ENCODE measurements at places on chromosomes 6 and 20.

- no peak for DNase-seq
Measured at GRCh38 chr20:56893226-56893917, 264.3 kb downstream of the TFAP2C start.

- DNase-seq, result no peak
Measured at GRCh38 chr6:101582792-101583191, 189.3 kb downstream of the GRIK2 start.

DNA sequence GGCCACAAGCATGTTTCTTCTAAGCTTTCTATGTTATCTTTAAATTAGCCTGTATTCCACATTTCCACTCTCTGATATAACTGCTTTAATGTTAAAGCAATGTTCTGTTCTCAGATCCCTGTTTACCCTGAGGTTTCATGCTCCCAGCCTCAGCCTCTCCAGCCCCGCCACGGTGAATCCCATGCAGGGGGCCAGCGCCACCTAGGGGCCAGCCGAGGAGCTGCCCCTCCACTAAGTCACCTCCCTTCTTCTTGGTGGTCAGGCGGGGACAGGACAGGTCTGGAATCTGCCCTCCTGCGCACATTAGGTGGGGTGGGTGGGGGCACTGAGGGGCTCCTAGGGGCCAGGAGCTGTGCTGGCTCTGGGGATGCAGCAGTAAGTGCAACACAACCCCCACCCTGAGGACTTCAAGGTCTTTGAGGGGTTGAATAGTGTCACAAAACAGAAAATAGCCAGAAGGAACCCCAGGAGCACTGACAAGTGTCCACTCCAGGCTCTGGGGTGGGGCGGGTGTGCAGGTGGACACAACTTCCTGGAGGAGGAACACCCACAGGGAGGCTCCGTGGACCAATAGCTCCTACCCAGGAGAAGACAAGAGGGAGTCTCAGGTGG lies 61.6 kb downstream of the RAB44 start:
- DNase-seq, result peak; percentile 17

DNA sequence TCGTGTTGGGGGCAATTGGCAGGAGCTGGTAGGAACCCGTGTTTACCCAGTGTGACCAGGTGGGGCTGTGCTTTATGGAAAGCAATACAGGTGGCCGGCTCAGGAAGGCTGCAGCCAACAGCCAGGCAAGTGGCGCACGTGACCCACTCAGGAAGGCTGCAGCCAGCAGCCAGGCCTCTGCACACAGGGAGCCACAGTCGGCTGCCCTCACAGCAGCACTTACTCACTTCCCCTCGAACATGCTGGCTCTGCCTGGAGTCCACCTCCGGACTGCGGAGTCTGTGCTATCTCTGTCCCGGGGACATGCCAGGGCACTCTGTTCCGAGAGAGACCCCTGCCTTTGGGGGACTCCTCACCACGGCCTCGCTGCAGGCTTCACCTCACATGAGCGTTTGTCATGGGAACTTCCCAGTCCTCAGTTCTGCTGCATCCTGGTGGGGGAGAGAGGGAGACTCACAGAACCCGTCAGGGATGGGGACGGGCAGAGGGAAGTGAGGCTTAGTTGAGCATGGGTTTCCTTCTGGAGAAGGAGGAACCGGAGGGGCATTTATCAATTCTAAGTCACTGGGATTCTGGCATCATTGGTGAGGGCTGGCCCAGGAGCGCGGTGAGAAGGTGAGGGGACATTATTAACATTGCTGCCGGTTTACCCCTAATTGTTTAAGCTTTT lies 76.8 kb downstream of the TTLL2 start:
- peak; percentile 17 for DNase-seq

DNA sequence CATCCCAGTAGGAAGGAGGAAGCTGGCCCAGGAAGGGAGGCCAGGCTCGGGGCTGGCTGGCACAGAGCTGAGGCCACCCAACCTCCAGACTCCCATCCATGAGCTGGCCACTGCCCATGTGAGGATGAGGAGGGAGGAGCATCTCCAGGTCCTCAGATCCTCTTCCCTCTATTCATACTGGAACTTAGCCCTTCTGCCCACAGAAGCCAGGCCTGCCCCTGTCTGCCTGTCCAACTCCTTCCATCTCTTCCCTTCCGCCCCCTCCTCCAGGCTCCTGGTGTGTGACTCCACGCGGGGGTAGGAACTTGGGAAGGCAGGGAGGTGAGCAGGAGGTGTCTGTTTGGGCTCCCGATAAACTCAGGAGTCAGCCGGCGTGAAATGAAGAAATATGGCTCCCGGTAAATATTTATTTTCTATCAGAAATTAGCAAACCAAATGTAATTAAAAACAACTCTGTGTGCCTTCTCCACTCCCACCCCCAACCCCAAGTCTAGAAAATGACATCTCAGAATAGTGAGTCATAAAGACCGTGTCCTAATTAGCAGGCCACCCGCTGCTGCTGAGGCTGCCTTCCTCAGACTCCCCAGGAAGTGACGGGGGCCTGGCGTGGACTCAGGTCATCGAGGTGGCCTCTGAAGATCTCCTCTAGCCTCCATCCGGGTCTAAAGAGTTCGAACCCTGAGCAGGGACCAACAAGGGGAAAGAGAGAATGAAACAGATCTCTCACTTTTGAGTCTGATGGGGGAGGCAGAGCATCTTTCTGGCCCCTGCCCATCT lies 81.9 kb downstream of the MDGA1 start:
- DNase-seq, result no peak

- no peak for DNase-seq
Measured at GRCh38 chr20:62179162-62179504, 3.7 kb upstream of the MTG2 start.

DNA sequence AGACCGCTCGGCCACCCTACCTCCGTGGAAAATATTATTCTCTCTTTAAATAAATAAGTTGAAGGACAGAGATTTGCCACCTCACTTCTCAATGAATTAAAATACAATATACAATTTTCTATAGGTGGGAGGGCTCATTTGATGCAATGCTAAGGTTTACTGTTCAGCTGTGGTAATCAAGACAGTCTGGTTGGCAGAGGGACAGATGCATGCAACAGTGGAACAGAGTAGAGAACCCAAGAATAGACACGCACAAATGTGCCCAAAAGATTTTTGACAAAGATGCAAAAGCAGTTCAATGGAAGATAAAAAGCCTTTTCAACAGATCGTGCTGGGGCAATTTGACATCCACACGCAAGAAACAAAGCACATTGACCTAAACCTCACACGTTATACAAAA lies 145.2 kb downstream of the CEBPB start:
- DNase-seq, result no peak

DNA sequence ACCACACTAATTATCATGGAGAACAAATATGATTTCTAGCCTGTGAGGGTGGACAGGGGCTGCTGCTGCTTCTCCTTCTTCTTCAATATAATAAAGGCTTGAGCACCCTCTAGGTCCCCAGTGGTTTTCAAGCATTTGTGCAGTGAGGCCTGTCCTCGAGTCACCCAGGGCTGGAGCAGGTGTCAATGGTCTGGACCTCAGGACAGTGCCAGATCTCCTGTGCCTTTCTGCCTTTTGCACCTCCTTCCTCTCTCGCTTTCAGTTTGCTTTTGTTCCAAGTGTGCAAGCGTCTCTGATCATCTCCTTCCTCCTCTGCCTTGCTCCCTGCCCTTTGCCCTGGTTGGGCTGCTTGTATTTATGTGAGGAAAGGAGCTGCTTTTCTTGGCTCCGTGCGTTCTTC lies 152.2 kb upstream of the SYNDIG1 start:
- DNase-seq, result no peak

DNA sequence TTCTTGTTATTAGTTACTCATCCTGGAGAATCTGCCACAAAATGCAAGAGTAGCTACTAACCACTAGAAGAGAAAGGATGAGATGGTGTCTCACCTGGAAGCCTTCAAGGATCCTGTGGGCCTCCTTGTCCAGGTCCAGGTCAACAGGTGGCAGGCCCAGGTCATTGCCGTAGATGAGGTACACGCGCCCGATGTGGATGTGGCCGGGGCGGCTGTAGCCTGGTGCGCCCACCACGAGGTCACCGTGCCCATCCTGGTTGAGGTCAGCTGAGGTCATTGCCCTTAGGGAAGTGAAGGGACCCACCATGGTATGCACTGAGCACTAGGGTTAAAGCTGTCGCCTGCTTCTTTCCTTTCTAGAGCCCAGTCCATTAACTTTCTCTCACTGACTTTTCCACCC lies 35.5 kb downstream of the GPLD1 start:
- DNase-seq, result no peak

All from NCI-H526 (cell line).